ENCODE measurements at places on chromosomes 3 and 15.

DNA sequence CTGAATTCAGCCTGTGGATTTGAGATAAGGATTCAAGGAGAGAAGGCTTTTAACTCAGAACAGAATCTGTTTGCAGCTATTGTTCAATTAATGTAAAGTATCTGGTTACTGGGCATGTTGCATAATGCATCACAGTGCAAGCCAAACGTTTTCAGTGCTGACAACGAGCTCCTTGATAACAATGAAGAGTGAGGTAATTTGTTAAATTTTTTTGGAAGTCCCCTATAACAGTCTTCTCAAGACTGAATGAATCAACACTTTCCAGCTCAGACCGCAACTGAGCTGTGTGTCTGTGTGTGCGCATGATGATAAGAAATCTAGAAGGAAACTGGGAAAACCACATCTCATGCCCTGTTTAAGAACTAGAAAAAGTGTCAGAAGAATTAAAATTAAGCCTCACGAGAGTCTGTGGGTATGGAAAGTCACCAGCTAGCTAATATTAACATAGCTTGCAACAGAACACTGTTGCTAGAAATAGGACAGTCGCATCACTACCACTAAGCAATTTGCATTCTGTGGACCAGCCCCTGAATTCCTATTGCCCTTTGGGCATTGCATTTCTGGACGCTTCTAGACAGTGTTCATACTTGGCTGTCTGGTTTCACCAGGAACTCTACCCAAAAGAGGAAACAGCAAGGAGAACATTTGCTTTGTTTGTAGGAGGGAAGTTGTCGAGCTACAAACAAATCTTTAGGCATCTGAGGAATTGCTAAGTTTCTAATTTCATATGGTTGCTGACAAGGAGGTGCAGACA is 43.7 kb upstream of the ATP2C1 start:
- no peak for DNase-seq

GRCh38 chr3:41872157-41872556 is 89.7 kb downstream of the ULK4 start:
- DNase-seq = no peak

DNA sequence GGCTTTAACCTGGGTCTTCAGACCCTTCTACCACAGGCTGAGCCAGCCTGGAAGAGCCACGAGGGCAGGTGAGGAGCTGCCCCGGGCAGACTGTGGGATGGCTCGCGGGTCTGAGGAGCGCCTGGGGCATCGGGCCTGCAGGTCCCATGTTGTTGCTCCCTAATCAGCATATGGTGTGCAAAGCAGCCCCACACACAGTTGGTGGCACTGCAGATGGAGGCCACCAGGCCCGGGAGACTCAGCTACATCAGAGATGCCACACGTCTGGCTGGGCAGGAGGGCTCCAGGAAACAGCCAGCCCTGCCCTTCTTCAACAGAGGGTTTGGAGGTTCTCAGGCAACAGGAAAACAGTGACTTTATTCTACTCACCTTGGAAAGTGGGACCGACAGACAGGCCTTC is 63.9 kb downstream of the XXYLT1 start:
- no peak for DNase-seq

DNA sequence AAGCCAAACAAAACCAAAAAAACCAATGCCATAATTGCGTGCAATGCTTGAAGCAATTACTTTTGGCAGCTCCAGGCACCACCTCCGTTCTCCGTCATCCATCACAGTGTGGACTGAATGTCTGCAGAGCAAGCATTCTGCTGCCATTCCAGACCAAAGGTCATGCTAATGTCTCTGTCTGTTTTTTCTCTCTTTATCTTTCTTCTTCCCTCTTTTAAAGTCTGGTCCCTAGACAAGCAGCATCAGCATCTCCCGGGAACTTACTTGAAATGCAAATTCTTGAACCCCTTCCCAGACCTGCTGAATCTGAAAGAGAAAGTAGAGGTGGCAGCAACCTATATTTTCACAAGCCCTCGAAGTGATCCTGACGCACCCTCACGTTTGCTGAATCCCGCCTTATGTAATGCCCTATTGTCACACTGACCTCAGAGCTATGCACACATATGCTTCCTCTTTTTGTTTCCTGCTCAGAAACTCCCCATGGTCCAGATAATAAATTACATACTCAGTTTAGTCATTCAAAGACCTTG is 297.3 kb upstream of the PROK2 start:
- no peak for DNase-seq

- no peak for DNase-seq
Observed at GRCh38 chr3:126107957-126108675, 24.2 kb upstream of the SLC41A3 start.

DNA sequence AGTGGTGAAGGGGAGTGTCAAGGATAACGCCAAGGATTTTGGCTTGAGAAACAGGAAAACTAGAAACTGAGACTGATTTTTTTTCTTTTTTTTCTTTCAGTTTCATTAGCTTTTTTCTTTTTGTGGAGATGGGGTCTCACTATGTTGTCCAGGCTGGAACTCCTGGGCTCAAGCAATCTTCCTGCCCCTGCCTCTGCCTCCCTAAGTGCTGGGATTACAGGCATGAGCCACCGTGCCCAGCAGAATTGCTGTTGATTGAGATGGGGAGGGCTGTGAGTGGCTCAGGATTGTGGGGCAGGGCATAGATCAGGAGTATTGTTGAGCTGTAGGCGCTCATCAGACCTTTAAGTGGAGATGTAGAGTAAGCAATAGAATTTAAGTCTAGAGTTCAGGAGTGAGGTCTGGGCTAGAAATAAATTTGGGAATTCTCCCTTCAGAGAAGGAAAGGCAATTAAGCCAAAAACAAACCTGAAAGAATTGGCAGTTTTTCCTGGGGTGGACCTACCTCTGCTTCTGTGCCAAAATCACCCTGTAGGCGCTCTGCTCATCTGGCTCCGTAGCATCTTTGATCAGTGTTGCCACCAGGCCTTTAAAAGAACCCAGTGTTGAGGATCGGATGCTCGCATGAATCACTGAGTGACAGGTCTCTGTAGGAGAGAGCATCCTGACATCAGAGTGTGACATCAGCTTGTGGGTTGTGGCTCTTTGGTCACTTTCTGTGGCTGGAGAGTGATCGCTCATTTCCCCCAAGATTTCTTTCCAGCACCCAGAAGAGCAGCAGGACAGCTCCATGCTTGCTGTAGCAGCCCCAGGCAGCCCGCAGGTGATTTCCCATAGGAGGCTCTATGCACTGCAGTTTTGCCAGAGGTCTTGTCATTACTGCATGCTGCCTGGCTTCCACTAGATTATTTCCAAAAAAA is 15.8 kb downstream of the ABHD17C start:
- DNase-seq = no peak

GRCh38 chr15:31300208-31300661 is 26.4 kb upstream of the KLF13 start:
- no peak for DNase-seq

DNA sequence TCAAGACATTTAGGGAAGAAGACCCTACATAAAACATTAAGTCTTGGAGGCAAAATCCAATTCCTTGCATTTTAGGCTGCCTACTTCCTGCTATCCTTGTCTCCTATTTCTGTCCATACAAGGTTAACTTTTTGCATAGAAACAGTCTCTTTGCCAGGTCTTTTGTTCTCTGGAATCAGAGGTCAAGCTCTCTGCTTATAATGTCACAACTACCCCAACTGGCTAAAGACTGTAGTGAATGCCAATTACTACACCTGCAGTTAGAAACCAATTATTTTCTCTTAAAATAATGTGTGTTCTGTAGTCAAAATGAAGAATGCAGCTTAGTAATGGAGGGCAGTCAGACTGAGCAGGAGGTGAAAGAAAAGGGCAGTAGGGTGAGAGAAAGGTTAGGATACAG is 856.2 kb downstream of the TUSC7 start:
- DNase-seq = no peak

DNA sequence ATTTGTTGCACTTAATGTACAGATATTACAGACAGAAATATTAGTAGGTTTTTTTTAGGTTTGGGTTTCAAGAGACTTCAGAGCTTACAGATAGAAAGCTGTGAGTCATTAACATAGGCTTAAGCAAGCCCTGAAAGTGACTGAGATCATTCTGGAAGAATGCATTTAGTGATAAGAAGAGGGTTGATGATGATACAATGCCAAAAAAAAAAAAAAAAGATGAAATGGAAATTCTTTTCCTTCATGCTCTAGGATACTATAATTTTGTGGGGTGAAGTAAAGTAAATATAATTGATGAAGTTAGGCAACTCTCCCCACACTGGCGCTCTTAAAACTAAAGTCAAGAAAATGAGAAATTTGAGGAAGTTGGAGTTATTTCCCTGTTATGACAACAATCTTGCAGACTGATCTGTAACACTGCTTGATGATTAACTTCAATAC is 169.4 kb upstream of the ZNF385D start:
- no peak for DNase-seq

DNA sequence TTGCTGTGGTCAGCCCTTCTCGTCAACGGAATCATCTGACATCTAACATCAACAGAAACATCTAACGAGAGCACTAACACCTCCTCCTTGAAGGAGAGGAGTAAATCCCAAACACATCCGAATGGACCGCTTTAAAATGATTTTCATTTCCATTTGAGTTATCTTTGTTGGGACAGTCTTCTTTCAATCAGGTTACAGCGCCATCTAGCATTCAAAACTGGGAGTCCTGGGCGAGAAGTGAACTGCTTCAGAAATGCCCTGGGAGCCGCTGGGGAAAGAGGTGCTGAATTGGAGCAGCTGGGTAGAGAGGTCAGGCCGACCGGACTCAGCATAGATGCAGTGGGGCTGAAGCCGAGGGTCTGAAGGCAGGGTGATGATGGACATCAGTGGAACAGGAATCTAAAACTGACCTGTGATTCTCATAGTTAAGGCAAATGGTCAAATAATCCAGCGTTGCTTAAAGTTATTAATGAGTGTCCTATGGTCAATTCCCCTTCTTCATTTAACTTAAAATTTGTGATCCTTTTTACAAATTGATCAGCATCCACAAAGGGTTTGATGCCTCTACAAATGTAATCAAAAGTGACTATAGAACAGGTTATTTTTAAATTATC is 170.0 kb upstream of the NDN start:
- no peak for DNase-seq

GRCh38 chr3:8743021-8743601 is 9.5 kb downstream of the CAV3 start:
- DNase-seq = no peak

DNA sequence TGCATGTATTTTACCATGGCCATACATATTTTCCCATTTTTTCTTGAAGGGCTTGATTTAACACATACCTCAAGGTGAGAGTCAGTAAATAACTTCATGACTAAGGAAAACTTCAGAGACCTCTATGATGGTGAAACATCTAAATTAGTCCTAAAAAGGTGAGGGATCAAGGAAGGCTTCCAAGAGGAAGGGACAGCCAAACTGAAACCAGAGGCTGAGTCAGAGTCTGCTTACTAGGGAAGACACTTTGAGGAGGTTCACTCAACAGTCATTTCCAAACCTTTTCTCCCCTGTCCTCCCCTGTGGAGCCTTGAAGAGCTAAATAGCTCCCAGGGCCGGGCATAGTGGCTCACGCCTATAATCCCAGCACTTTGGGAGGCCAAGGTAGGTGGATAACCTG is 206.6 kb downstream of the SHQ1 start:
- DNase-seq = no peak

DNA sequence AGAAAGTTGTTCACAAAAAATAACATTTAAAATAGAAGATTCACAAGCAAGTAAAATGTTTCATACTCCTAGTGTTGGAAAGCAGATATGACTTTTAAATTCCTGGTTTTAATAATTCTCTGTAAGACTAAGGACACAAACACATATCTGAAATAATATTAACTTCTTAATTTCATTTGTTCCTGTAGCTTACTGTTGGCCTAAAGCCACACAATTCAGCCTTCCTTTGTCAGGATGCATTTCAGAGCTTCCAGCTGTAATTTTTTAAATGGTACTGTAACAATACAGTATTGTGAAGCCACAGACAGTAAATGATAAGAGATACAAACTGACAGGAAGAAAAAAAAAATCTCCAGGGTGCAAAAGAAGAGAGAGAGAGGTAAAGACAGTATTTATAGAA is 84.2 kb downstream of the TMCC1 start:
- DNase-seq = no peak

GRCh38 chr15:77021088-77021481 is 26.2 kb downstream of the PSTPIP1 start:
- DNase-seq = no peak

DNA sequence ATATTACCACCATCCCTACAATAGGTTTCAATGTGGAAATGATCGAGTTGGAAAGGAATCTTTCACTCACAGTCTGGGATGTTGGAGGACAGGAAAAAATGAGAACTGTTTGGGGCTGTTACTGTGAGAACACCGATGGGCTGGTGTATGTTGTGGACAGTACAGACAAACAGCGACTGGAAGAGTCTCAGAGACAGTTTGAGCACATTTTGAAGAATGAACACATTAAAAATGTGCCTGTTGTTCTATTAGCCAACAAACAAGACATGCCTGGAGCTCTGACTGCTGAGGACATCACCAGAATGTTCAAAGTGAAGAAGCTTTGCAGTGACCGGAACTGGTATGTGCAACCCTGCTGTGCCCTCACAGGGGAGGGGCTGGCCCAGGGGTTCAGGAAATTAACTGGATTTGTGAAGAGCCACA is 510 bp downstream of the ARL14 start:
- no peak for DNase-seq

DNA sequence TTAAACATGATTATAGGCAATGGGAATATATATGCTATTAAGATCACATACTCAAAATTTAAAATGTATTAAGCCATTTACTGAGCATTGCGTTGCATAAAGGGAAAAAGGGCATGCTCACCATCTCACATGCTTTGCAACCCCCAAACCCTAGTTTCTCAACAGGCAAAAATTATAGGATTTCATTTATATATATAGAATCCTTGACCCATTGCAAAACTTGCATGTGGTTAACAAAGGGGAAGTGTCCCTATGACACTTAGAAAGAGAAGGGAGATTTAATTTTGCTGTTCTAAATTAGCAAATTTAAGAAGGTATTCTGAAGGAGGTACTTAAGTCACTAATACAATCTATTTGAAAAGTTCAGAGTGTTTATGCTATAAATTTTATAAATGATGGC is 837.8 kb downstream of the DIPK2A start:
- DNase-seq = no peak

- DNase-seq = no peak
Observed at GRCh38 chr3:111605018-111605417, 9.9 kb upstream of the ZBED2 start.

GRCh38 chr3:187277129-187277462 is 14.4 kb downstream of the MASP1 start:
- DNase-seq = no peak

DNA sequence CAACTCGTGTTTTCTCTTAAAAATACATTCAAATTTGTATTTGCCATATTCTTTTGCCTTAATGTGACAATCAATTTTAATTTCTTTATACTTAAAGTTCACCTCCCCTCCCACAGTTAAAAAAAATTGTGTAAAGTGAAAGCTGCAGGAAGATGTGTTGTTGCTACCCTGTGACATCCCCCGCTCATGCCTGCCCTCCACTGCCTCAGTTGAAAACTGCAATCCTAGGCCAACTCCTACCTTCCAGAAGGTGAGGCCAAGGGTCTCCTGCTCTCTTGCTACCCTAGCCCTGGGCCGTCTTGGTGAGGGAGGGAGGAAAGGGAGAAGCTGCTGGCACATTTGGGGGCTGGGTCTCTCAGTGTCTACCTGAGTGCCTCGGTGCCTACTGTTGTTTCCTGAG is 57.0 kb upstream of the CMTM7 start:
- DNase-seq = peak; percentile 18
